Fibroblast of skin of abdomen (primary cell): ENCODE measurements at places on chromosomes 5 and 9.

DNA sequence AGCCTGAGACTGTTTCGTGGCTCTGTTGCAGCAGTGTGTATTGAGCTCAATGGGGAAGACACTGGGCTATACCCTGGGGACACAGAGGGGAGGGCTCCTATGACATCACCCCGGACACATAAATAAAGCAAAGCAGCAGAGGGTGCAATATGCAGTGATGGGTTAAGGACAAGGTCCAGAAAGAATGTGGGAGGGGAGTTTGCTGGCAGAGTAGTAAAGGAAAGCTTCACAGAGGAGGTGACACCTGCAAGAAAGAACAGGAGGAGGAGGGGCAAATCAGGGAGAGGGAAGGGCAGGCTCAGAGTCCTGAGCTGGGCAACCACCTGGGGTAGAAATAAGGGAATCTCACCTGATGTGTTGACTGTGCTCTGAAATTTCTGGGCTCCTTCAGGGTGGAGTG lies 35.3 kb upstream of the CDKN2AIPNL start:
- no peak for DNase-seq

- DNase-seq: peak; percentile 71
Measured at GRCh38 chr5:45385321-45386058, 310.7 kb downstream of the HCN1 start.

GRCh38 chr5:39377613-39378012 lies 13.3 kb upstream of the C9 start:
- DNase-seq: no peak

- no peak for DNase-seq
Measured at GRCh38 chr5:71907608-71908145, 188.6 kb downstream of the CARTPT start.
